ENCODE measurements at places on chromosomes 5 and 9. TPM values are rescaled to one million over a fixed set of nuclear protein-coding genes. Genes with fewer than 3 reads are reported as not detected.

The HBEGF gene
- total RNA-seq = 10.1 TPM

The IRGM gene
- total RNA-seq = not detected

The PCAT7 gene
- not detected for total RNA-seq

The DNAH5 gene
- total RNA-seq = 0.17 TPM

The MTMR12 gene
- total RNA-seq = 30.9 TPM

The SMIM3 gene
- total RNA-seq = 6.6 TPM

The TLR4 gene
- 124 TPM for total RNA-seq

The GABRA1 gene
- total RNA-seq = not detected

The CWC27 gene
- 10.1 TPM for total RNA-seq

The LEAP2 gene
- 0.11 TPM for total RNA-seq

The IL33 gene
- 1.7 TPM for total RNA-seq

The ADAMTS19 gene
- total RNA-seq = not detected

The C5orf58 gene
- not detected for total RNA-seq

The ZNF454 gene
- total RNA-seq = 0.11 TPM

The RALGPS1 gene
- 1.5 TPM for total RNA-seq

The CNTNAP3 gene
- 86.4 TPM for total RNA-seq

The FAM163B gene
- not detected for total RNA-seq

The FGF18 gene
- under 0.01 TPM for total RNA-seq

The ARHGEF28 gene
- 52.0 TPM for total RNA-seq

The CREB3 gene
- total RNA-seq = 33.7 TPM

The KIF27 gene
- 2.6 TPM for total RNA-seq

The DAB2IP gene
- 15.4 TPM for total RNA-seq

The SPATA6L gene
- total RNA-seq = 6.0 TPM

The CD180 gene
- total RNA-seq = under 0.01 TPM

The ITGA1 gene
- 82.9 TPM for total RNA-seq

The PCDHA2 gene
- under 0.01 TPM for total RNA-seq

The CBY3 gene
- total RNA-seq = 0.09 TPM

The RPS14 gene
- 3,901 TPM for total RNA-seq

The CARD6 gene
- total RNA-seq = 50.4 TPM

The PGM5 gene
- 87.0 TPM for total RNA-seq

The NOTCH1 gene
- 66.1 TPM for total RNA-seq

The LAMC3 gene
- 1.5 TPM for total RNA-seq

The EGFL7 gene
- 364 TPM for total RNA-seq

The APBA1 gene
- total RNA-seq = 8.2 TPM

The CATSPER3 gene
- total RNA-seq = under 0.01 TPM

The SOHLH1 gene
- not detected for total RNA-seq

The KCNN2 gene
- 5.2 TPM for total RNA-seq

The CCDC192 gene
- total RNA-seq = not detected

The DNAJB5 gene
- total RNA-seq = 4.1 TPM

The MTAP gene
- total RNA-seq = 12.9 TPM

The TICAM2 gene
- 0.43 TPM for total RNA-seq

The LCNL1 gene
- not detected for total RNA-seq

The RETREG1 gene
- total RNA-seq = not detected

The UBE2QL1 gene
- 0.86 TPM for total RNA-seq
